Fibroblast of upper back skin (primary cell): ENCODE measurements at places on chromosomes 7 and 10.

DNA sequence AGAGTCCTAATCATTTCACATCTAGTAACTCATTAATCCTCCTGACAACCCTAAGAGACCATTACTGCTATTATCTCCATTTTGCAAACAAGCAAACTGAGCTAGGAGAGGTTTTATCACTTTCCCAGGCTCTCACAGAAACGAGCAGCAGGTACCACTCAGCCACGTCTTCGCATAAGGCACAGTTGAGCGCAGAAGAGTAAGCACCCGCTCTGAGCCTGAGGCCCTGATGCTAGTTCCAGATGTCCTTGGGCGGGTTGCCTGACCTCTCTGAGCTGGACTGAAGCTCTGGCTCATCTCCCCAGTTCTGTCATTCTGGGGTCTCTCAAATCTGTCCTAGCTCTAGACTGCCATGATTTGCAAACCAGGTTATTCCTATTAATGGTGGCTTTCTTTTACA lies 72.6 kb upstream of the FRMD4A start:
- DNase-seq = no peak

- no peak for DNase-seq
Observed at GRCh38 chr7:105462765-105463420, 59.2 kb downstream of the PUS7 start.

DNA sequence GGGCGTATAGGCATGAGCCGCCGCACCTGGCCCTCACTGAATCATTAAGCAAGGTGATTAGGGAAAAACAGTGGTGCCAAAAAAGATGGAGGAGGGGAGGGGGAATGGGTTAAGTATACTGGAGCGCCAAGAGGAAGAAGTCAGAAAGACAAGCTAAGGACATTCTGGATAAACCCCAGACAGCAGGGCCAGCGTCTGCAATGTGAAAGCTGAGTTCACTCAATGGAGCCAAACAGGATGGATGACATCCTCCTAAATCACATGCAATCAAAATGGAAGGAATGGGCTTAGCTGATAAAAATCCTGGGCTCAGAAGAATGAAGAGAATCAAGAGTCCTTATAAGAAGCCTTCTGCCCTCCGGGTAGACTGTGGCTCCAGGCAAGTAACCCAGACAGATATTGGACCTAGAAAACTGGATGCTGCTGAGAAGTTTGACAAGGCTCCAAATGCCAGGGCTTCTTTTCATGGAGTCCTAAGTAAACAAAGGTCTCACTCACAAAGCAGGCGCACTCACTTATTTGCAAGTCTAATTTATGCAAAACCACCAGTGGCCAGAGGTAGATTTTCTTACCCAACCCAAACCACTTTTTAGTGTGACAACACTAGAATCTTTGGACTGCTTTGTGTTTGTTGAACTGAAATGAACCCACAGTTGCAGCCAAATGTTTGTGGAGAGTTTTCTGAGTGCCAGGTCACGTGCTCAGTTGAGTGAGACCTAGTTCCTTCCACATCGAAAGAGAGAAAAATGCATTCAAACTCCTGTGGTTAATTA lies 519.1 kb upstream of the AUTS2 start:
- DNase-seq = peak; percentile 50

DNA sequence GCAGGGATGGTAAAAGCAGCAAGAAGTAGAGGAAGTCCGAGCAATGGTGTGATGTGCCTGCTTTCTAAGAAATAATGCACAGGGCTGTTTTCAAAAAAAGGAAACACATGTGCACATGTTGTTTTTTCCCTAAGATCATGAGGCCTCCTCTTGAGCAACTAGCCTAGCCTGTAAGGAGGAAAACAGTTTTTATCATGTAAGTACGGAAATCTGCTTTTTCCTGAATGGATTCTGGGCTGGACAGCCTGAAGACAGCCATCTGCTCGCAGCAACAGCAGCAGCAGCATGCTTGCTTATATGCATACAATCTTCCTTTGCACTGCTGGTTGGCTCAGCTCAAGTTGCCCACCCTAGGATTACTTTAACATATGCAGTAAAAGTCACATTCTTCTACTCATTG lies 87.1 kb downstream of the HIBADH start:
- DNase-seq = no peak

GRCh38 chr10:61793760-61794703 lies 107.5 kb upstream of the ARID5B start:
- peak; percentile 57 for DNase-seq

DNA sequence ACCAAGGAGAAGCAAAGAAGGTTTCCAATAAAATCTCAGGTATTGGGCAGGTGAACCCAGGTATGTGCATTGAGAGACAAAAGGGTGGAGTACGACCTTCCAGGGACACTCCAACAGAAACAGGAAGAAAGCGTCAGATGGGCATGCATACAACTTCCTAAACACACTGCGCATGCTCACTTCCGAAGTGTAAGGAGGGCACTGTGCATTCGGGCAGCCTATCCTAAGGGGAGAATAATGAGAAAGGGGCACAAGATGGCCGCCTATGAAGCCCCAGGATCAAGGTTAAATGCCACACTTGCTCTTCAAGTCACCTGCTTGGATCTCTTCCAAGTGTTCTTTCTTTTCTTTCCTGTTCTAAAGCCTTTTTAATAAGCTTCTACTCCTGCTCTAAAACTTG lies 39.4 kb upstream of the PRSS1 start:
- no peak for DNase-seq

GRCh38 chr10:129673292-129673691 lies 206.3 kb downstream of the MGMT start:
- DNase-seq = no peak

GRCh38 chr10:88670497-88670896 lies 6.3 kb downstream of the LIPF start:
- DNase-seq = no peak

DNA sequence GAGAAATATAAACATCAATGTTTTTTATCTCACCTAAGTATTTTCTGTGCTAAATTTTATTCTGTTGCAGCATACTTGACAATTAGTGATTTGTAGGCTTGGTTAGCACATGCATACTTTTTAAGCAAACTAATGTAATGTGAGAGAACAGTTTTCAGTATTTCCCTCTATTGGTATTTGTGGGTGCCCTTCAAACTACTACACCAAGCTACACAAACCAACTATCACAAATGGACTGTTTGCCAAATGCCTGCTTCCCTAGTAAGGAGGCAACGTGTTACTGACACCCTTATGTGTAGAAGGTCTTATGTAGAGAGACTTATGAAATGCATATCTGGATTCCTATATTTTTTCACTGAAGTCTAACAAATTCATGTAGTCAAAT lies 98.4 kb upstream of the FZD1 start:
- DNase-seq = peak; percentile 50

DNA sequence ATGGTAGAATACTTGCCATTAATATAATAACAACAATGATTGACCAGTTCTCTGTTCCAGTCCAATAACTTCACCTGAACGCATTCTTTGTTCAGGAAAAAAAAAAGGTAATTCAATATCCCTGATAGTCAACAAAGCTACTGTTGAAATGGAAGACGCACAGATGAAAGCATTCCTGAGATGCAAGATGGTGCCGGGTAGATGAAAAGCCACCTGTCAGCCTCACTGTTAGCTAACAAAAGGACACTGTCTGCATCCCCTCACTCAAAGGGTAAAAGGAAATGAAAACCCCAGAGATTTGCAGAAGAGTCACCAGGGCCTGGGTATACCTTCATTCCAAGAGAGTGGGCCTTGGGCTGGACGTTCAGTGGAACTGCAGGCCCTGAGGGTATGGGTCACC lies 357.4 kb downstream of the PLXNA4 start:
- no peak for DNase-seq

GRCh38 chr7:14368285-14368684 lies 378.8 kb upstream of the ETV1 start:
- no peak for DNase-seq

DNA sequence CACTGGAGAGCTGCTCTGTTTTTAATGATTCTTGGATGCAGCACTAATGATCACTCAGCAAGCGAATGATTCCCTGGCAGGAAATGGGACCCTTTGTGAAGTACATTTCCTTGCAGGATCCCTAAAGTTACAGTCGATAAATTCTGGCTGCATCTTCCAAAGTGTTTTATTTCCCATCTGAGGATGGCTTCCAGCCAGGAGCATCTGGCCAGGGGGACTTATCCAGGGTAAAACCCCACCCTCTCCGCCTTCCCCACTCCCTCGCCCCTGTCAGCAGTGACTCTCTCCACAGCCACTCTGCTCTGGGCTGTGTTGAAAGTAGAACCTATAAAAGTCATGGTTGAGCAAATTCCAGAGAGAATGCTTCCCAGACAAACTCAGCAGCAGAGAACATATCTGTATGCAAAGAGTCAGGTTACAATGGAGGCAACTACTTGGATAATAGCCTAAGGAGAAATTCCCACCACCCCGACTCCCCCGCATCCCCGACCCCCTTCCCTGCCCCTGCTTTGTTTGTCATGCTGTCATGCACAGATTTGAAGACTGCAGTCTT lies 111.0 kb upstream of the ANLN start:
- DNase-seq = peak; percentile 88

- no peak for DNase-seq
Observed at GRCh38 chr10:70167246-70167645, 3.1 kb downstream of the SAR1A start.

GRCh38 chr10:84608126-84608525 lies 279.7 kb downstream of the CCSER2 start:
- no peak for DNase-seq

DNA sequence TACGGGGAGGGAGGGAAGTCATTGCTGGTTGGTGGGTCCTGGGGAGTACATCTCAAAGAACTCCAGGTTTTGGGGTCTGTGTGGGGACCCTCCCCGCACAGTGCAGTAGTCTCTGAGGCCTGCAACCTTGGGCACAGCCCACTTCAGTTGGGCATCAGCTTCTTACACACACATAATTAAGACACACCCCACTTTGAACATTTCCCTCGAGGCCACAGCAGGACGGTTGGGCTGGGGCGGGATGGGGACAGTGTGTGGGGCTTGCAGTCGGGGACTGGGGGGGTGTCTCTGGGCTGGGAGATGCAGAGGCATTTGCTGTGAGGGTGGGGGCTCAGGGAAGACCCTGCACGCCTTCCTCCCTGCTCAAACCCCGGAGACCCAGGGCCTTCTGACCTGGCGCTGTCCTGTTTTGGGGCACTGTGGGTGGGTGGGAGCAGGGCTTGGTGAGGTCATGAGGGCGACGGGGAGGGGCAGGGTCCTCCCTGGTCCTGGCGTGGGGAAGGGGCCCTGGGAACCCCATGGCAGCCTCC lies 1.3 kb downstream of the LFNG start:
- DNase-seq = no peak

DNA sequence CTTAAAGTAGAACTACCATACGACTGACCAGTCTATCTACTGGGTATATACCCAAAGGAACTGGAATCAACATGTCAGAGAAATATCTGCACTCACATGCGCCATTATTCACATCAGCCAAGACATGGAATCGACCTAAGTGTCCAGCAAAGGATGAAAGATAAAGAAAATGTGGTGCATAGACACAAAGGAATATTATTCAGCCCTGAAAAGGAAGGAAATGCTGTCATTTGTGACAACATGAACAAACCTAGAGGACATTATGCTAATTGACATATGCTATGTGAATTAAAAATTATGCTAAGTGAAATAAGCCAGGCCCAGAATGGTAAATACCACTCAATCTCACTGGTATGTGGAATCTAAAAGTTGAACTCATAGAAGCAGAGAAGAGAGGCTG lies 123.7 kb downstream of the KLF6 start:
- no peak for DNase-seq

DNA sequence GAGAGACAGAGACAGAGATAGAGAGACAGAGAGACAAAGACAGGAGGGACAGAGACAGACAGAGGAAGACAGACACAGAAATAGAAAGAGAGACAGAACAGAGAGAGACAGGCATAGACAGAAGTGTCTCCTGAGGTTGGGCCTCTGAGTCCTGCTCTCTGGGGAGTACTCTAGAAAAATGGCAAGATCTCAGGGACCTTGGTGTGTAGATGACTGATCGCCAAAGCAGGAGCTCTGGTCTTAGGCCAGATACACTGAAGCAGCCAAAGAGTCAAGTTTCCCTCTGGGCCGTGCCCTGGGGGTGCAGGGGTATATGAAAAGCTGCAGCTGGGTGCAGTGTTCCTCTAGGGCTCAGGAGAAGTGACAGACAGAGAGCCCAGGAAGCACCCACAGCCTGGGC lies 176.6 kb upstream of the TNS3 start:
- no peak for DNase-seq

- DNase-seq = peak; percentile 85
Observed at GRCh38 chr10:10785627-10786026, 232.0 kb upstream of the CELF2 start.

GRCh38 chr7:139748941-139749340 lies 28.9 kb downstream of the HIPK2 start:
- DNase-seq = no peak

- peak; percentile 69 for DNase-seq
Observed at GRCh38 chr10:28089467-28089866, 90.6 kb upstream of the ODAD2 start.

DNA sequence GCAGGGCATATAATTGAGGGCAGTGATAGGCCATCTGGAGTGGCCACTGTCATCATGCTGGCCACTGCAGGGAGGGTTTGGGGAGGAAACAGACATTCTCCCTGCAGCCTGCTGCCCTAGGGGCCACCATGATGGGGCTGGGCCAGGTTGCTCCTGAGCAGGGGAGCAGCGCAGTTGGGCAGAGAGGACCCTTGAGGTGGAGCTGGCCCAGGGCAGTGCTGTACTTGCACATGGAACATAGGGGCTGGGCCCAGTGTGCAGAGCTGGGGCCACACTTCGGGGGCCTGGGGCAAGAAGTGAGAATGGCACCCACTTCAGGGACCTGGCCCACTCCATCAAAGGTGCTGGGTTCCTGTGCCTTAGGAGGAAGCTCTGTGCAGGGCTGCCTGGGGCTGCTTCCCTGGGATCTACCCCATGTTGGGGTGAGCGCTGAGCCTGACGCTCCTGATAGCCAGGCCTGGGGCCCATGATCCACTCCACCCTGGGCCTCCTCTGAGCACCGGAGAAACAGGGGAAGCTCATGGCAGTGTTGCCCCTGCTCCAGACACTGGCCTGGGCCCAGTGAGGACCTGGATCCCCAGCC lies 21.3 kb upstream of the NUB1 start:
- DNase-seq = no peak

DNA sequence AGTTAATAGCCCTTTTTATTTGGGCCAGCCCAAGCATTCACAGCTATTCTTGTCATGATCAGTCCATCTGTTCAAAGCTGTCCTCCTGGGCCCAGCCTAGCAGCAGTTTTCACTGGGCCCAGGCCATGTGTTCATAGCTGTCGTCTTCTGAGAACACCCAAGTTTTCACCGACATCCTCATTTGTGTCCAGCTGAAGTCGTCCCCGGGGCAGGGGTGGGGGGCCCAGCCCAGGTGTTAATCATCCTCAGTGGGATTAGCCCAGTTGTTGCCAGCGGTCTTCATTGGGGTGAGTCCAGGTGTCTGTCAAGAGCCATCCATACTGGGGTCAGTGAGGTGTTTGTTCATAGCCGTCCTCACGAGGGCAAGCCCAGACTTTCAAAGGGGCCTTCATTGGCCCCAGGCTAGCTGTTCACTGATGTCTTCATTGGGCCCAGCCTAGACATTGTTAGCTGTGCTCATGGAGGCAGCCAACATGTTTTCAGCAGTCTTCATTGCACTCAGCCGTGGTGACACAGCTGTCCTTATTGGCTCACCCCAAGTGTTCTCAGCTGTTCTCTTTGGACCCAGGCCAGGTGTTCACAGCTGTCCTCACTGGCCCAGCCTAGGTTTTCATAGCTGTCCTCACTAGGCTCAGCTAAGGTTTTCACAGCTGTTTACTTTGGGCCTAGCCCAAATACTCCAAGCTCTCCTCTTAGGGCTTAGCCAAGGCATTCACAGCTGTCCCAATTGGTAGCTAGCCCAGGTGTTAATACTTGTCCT lies 10.0 kb downstream of the FRG2B start:
- no peak for DNase-seq
